ENCODE measurements at places on chromosomes 4 and X.

DNA sequence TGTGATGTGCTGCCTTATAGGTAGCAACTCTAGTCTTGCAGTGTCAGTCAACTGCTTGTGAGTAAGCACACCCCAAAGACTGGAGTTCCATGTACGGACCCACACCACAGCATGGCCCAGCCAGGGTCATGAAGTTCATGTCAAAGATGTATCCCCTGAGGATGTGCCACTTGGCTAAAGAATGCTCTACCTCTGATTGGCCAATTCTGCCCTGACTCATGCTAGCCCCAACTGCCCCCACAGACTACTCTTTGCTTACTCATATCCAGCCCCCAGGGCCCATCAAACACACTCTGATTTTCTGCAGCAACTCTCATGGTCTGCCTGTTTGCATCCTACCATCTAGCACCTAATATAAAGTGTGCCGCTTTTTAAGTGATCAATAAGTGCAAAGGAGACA is 62.5 kb downstream of the CHRDL1 start:
- no peak for DNase-seq

GRCh38 chrX:17167915-17168314 is 207.1 kb upstream of the NHS start:
- DNase-seq, result no peak

DNA sequence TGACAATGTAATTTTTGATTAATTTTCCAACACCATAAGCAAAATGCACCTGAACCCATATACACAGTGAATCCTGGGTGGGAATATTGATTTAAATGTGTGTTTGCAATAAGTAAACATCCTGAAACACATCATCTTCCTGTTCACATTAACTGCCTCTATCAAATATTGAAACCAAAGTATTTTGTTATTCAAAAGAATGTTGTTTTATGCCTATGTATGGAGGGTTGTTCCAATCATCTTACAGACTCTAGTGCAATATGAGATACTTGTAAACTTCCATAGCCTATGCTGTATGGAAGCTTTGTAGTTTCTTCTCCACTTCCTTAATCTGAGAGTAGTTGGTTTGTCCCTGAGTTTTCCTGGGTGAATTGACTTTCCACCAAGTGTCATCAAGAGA is 105.4 kb upstream of the SLC7A11 start:
- no peak for DNase-seq

DNA sequence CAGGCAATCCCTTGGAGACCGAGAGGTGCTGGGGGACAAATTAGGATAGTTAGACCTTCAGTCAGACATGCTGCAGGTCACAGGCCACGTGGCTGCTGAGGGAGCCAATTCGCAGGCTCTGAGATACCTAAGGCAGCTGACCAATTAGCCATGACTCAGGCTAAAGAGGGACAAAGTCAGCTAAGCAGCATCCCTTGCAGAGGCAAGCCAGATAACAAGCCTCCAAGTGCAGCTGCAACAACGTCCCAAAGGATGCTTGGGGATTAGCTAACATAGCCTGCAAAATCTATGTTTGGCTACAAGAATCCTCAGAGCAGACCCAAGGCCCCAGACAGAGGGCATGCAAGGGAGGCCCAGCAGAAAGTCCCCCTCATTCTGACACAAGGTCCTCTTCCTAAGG is 93.5 kb downstream of the SEL1L3 start:
- no peak for DNase-seq

DNA sequence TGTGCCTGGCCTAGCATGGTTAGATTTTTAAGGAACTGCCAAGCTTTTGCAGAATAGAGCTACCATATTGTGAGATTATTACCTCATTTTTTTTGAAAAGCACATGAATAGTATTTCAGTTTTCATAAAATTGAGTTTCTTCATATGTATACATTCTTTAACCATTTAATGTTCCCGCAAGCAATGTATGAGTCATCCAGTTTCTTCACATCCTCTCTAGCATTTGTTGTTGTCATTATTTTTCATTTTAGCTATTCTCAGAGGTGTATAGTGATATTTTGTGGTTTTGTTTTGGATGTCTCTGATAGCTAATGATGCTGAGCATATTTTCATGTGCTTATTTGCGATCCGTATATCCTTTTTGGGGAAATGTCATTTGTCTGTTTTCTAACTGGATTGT is 74.9 kb downstream of the GLUD2 start:
- no peak for DNase-seq

GRCh38 chr4:8229331-8229975 is 30.4 kb downstream of the SH3TC1 start:
- no peak for DNase-seq

- DNase-seq, result no peak
Measured at GRCh38 chr4:80183250-80184052, 13.9 kb upstream of the PRDM8 start.

- no peak for DNase-seq
Measured at GRCh38 chrX:23841847-23842522, 59.0 kb downstream of the SAT1 start.

- no peak for DNase-seq
Measured at GRCh38 chr4:94413085-94413840, 38.5 kb upstream of the PDLIM5 start.

DNA sequence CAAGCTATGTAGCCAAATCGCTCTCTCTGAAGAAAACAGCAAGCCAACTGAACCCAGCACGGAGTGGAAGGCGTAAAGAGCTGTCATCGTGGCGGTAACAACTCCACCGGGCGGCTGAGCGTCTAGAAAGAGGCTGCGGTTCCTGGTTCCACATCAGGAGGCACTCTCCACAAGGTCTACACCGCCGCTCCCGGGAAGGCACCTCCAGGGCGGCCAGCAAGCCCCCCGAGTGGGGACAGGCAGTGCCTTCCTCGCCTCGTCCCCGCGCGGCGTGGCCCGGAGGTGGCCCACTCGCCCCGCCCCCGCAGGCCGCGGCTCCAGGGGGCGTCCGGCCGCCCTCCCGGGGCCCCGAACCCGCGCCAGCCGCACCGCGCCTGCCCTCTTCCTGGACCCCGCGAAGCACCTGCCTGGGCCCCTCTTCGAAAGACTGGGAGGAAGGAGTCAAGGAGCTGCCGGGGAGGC is 755 bp downstream of the KLHL8 start:
- peak; percentile 74 for DNase-seq

- no peak for DNase-seq
Measured at GRCh38 chr4:145842224-145842887, 96.3 kb downstream of the ZNF827 start.

DNA sequence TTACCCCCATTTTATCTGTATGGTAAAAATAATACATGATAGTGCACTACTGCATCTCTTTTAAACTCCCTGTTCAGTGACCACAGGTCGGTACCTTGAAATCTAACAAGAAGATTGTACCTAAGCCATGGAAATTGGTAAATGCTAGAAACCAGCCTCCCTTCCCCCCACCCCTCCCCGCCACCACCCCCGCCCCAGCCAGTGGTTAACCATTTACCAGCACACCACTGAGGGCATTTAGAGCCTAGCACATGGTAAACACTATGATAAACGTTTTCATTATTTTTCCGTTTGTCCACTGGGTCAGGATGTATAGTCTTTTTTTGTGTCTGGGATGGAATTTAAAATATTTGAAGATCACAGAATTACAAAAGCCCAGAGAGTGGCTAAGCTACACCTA is 703 bp upstream of the FTSJ1 start:
- DNase-seq, result no peak

- no peak for DNase-seq
Measured at GRCh38 chr4:28238876-28239275, 1378.2 kb downstream of the STIM2 start.
